ENCODE measurements at places on chromosomes 16 and 17.

GRCh38 chr17:77391668-77392375 lies 251.1 kb downstream of the SEC14L1 start:
- no peak for DNase-seq

DNA sequence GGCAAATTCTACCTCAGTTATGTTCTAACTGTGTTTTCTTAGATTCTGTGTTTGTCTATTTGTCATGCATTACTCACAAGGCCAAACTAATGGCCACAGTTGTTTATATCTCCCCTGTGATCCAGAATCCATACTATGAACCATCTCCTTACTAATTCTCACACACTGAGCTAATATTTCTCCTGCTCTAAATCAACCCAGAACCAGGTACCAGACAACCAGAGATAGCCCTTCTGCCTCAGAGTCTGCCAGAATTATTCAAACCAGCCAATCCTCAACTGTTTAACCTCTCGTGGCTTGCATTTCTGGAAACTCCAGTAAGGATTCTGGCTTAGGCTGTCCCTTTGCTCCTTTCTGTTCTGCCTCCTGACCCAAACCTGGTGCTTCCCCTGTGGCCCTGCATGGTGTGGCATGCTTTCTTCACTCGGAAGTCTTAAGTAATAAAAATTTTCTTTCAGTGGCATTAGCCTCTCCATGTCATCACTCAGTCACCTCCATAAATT lies 59.4 kb downstream of the EFCAB5 start:
- no peak for DNase-seq

DNA sequence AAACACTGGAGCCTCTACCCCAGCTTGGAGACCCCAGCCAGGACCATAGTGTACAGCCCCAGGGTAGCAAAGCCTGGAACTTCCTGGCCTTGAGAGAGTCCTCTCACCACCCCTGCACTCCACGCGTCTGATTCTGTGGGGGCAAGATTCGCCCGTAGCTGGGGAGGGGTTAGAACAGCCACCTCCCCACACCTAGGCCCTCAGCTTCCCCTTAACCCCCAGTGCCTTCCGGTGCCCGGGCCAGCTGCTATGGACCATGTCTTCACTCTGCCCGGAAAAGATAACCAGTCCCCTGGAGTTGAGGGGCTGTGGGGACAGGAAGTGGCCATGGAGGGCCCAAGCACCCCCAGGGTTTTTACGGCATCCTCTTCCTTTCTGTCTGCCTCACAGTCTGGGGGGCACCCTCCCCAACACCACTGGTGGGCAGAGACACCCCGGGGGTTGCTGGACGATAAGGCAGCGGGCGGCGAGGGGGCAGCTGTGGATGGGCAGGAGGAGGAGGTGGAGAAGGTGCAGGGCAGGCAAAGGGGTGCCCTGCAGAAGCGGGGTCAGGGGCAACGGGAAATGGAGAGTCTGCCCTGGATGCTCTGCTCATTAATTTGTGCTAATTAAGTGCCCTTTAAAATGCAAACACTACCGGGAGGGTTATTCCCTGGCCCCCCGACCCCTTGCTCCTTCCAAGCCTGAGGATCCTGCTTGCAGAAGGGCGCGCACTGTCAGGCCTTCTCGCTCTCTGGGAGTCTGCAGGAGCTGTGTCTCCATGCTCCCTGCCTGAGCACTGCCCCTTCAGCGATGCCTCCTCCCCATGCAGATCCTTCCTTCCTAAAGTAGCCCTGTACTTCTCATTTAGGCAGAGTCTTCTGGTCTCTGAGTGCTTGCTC lies 2.4 kb downstream of the PRSS27 start:
- DNase-seq: no peak

DNA sequence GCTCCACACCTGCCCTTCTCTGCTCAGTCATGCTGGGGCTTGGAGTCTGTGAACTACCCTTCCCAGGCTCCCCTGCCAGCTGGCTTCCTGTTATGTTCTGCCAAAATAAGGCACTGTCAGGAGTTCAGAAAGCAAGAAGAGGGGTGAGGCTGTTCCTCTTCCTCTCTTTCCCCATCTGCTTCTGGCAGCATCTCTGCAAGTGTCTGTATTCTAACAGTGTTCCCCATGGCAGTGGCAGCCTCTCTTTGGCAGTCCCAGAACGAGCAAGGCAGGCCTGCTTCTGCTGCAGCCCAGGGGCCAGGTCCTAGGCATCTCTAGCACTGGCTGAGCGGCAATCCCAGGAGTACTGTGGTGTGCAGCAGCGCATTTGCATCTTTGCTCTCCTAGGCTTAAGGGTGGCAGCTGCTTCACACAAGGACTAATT lies 219.1 kb downstream of the STX8 start:
- DNase-seq: no peak

- no peak for DNase-seq
Observed at GRCh38 chr17:78266231-78266631, 34.8 kb downstream of the TMEM235 start.

- DNase-seq: peak; percentile 76
Observed at GRCh38 chr17:80720610-80721577, 176.3 kb downstream of the RPTOR start.

GRCh38 chr16:1525871-1526607 lies 7.4 kb upstream of the TMEM204 start:
- no peak for DNase-seq

GRCh38 chr17:42097691-42098631 lies at the start of gene ZNF385C:
ZNF385C (minus strand) TSS chr17:42098473; CDS start chr17:42063056, 35,417 bp downstream.
- peak; percentile 35 for DNase-seq

GRCh38 chr17:42512246-42512645 lies 23.8 kb upstream of the NAGLU start:
- no peak for DNase-seq

GRCh38 chr17:388087-388486 lies 35.5 kb upstream of the RPH3AL start:
- no peak for DNase-seq

DNA sequence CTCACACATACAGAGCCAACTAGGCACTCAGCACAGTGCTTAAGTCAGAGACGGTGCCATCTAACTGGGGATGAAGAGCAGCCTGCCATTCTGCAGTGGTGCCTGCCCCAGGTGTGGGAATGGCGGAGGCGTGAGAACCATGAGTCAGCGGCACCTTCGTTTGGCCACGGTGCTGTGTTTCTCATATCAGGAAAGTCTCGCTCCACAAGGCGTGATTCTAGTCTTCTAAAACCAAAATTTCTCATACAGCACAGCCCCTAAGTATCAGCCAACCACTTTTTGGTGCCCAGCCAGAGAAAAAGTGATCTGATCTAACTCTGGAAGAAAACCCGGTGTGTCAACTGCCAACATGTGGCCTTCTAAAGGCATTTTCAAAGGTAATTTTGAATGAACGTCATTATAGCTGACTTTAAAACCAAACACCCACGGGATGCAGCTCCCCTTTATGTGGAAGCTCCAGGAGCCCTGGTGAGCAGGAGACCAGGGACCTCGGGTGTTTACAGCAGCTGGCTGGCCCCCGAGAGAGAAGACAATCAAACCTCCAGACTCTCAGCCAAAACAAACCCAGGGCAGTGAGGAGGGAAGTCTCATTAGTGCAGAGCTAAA lies 54.6 kb downstream of the ABCC12 start:
- peak; percentile 35 for DNase-seq

- no peak for DNase-seq
Observed at GRCh38 chr17:43025766-43026537, 921 bp downstream of the RND2 start.

- no peak for DNase-seq
Observed at GRCh38 chr16:48914070-48914469, 304.1 kb upstream of the N4BP1 start.

GRCh38 chr16:86512301-86512859 lies 2.1 kb downstream of the FOXF1 start:
- DNase-seq: no peak

DNA sequence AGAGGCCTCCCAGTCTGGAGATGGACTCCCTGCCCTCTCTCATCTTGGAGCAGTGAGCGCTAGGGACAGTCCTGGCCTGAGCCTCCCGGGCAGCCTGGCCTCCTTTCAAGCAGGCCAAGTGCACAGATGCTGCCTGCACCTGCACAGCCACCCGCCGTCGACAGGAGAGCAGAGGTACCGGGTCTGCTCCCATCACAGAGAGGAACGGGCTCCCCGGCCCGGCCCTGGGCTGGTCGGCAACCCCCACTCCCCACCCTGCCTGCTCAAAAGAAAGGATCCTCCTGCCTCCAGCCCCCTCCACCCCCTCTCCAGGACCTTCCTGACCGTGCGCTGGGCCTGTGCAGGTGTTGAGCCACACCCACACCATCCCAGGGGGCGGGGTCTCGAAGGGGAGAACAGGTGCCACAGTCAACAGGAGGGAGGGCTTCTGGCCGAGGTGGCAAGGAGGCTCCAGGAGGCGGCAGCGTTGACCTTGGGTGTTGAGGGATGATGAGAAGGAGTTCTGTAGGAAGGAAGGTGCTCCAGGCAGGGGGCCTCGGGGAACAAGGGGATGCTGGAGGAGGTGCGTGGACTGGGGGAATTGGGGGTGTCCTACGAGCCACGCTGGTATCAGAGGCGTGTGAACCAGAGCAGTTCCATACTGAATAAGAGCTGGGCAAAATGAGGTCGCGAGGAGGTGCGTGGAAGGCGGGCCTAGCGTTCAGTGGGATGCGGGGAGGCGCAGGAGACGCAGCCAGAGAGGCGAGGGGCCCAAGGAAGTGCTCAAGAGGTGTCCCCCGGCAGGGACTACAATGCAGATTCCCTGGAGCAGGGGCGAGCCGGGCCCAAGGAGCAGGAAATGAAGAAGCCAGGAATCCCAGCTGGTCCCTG lies 967 bp upstream of the CDH15 start:
- DNase-seq: no peak

GRCh38 chr16:48347191-48347865 lies 37.9 kb downstream of the SIAH1 start:
- no peak for DNase-seq

- DNase-seq: no peak
Observed at GRCh38 chr16:72946063-72946462, 101.9 kb downstream of the ZFHX3 start.

DNA sequence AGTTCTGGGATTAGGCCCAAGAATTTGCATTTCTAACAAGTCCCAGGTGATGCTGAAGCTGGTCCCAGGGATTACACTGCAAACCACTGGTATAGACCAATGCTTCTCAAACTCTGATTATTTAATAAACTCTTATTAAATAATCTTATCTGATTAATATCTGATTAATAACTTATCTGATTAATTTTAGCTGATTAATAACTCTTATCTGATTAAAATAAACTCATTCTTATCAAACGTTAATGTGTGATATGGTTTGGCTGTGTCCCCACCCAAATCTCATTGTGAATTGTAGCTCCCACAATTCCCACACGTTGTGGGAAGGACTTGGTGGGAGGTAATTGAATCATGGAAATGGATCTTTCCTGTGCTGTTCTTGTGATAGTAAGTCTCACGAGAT lies 78.6 kb upstream of the TANC2 start:
- DNase-seq: no peak

GRCh38 chr16:88531931-88532433 lies 38.2 kb upstream of the ZC3H18 start:
- no peak for DNase-seq

- DNase-seq: no peak
Observed at GRCh38 chr16:49851468-49851787, 4.5 kb downstream of the ZNF423 start.

- no peak for DNase-seq
Observed at GRCh38 chr16:28580726-28581315, 16.0 kb downstream of the SULT1A2 start.

GRCh38 chr17:4833941-4834680 lies 971 bp downstream of the MINK1 start:
- DNase-seq: no peak

- no peak for DNase-seq
Observed at GRCh38 chr17:40945414-40945813, 8.0 kb upstream of the KRT23 start.

DNA sequence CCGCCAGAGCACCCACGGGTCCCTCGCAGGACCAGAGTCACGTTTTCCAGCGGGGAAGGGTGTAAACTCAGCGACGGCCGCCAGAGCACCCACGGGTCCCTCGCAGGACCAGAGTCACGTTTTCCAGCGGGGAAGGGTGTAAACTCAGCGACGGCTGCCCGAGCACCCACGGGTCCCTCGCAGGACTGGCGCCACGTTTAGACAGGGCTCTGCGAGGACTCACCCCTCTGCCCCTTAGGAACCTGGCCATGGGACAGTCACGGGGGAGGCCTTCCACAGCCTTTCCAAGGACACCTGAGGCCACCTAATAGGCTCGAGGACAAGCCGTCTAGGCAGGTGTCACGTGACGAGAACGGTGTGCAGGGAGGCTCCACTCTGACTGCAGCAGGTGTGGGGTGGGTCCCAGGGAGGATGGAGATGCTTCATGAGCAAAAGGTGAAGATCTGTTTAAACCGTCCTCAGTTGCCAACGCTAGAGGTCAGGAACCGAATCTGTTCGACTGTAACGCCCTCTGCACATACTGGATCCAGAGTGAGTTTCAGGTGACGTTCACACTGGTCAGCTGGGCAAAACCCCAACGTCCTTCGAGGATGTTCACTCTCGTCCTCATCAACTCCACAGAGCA lies 48.0 kb upstream of the METRNL start:
- no peak for DNase-seq

DNA sequence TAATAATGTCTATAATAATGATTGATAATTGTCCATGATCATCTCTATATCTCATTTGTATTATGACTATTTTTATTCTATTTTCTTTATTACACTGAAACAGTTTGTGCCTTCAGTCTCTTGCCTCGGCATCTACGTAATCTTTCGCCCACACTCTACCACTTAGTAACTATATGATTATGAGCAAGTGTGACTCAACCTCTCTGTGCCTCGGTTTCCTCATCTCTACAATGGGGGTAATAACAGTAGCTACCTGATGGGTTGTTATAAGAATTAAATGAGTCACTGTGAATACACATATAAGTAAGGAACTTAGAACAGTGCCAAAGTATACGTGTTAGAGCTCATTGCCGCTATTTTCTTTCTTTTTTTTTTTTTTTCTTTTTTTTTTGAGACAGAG lies 3.7 kb upstream of the SLC16A11 start:
- DNase-seq: no peak

DNA sequence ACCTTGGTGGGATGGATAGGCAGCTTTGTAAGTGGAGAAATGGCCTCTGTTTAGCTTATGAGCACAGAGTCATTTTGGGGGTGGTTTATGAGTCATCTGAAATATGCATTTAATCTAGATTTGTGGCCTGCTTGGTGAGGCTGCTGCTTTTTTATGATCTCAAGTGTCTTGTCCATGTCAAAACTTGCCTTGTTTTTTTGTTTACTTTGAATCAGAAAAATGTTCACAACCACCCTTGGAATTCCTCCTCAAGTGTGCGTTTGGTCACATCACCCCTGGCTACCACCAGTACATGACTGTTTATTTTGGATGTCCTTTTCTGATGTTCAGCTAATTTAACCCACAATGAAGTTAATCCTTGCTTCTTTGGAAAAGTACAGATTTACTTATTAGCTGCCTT lies 64.6 kb downstream of the FTO start:
- no peak for DNase-seq

DNA sequence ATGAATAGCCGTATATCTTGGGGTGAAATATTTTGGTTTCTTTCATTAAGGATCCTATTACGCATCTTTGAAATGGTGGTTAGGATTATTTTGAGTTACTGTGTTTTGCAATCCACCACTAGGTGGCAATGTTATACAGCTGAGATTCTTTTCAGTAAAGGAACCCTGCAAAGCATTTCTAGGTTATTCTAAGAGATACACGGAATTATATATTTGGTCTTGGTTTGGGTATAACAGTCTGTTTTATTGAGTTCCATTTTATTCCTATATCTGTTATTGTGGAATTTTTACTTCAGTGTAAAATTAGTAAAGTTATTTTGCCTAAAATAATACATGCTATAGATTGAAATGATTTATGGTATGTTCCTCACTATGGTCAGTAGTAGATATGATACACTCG lies 62.9 kb upstream of the CPHXL start:
- no peak for DNase-seq

Data from stimulated activated CD4-positive, alpha-beta T cell treated with anti-CD3 and anti-CD28 coated beads, Interleukin-4, amount 100 ng/mL, for 4 hours (primary cell).